ENCODE measurements at places on chromosomes 7 and 10.

DNA sequence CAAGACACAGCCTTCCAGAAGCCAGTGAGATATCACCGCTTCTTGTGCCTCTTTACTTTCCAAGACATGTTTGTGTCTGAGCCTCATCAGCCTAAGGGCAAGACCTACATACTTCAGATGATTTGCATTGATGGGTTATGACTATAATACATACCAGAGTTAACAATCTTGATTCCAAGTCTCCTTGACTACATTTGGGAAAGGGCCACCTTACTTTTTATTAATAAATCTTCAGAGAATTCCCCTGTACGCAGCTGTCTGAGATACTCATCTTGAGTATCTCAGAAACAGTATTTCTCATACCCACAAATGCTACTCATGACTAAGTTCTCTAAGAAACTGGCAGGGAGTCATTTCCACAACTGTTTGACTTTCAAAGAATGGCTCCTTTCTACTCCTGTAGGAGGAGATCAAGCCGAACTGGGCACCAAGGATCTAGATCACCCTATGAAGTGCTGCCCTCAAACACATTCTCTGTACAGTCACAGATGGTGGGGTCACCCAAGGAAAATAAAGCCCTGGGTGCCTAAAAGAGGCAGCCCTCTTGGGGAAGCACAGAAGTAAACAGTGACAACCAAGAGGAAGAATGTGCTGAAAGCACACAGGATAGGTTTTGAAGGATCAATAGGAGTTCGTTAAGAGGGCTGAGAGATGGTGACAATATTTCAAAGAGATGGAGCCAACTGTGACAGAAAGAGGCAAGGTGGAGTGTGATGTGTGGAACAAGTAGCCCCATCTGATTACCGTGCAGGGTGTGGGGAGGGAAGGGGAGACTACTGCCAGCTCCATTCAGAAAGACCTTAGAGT is 138.9 kb downstream of the JAZF1 start:
- no peak for DNase-seq

DNA sequence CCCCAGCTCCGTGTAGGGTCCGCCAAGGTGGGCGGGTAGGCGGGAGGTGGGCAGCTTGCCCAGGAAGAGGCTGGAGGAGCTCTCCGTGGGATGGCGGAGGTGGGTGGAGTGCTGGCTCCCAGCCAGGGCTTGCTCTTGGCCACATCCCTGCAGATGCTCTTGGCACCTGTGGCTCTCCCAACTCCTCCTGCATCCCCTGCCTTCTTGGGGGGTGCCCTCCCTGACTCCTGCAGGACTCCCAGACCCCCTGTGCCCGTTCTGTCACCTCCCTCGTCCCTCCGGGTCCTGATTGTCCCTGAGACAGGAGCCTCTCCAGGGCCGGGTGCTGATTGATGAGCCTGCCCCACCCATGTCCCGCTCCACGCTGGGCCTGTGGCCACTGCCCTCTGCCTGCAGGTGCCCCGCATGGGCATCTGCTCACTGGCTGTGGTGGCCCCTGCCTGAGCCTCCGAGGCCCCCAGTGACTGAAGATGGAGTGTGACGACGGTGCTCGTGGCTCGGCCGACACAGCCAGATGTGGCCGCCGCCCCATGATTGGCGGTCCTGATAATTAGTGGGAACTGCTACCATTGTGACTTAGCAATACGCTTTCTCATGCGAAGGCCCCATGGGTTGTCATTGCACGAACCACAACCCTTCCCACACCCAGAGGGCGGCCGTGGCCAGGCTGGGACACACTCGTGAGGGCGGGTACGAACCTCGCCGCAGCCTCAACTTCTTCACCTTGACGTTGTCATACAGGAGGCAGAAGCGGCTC is 23.6 kb downstream of the CFAP46 start:
- DNase-seq: no peak

DNA sequence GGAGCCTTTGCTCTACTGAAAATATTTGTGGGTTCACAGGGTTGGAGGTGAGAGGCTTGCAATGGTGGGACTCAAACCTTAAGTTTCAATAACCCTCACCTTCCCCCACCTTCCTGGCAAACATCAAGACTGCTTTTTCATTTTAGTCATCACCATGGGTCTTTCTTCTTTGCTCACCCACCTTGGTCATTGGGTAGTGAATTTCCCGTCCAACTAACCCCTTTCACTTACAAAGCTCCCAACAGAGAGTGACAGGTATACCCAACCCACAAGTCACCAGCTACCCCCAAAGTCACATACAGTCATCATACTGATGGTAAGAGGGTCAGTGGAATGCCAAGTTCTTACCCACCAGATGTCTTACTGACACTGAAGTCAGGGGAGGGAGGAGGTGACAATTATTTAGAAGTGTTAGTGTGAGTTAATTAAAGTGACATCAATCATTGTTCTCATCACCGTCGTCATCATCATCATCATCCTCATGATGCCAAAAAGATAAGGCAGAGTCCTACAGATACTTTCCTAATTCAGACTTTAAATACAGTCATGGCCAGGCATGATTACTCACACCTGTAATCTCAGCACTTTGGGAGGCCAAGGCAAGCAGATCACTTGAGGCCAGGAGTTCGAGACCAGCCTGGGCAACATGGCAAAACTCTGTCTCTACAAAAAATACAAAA is 49.0 kb downstream of the PIK3AP1 start:
- no peak for DNase-seq

DNA sequence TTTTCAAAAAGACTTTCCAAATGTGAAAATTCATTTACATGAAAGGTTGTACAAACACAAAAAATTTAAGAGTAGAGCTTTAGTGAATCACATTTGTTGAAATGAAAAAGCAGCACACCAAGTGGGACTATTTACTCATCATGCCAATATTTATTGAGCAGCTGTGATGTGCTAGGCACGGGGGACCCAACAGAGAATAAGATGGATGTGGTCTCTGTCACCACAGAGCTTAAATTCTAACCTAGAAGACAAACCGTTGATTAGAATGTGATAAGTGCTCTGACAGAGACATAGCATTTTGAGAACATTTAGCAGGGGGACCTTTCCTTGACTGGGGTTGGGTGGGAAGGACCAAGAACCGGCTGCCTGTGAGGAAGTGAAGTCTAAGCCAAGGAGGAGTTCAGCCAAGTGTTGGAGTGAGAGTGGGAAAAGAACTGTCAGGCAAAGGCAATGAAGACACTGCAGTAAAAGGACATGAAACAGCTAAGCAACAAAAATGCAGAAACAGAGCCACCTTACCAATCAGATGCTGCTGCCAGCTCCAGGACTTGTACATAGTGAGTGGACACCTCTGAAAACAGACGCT is 19.1 kb downstream of the ADAM12 start:
- DNase-seq: peak; percentile 88

Measured in hindlimb muscle (tissue), 1 donor.